Activated CD8-positive, alpha-beta T cell treated with anti-CD3 and anti-CD28 coated beads, Interleukin-2, amount 10 ng/mL, durations not matched to agents 7 days and 5 days (primary cell): ENCODE measurements at places on chromosomes 1 and 21. TPM values are rescaled to one million over a fixed set of nuclear protein-coding genes. Genes with fewer than 3 reads are reported as not detected.

GRCh38 chr1:34792868-34793727, at the start of gene GJA4:
Gene GJA4, plus strand, starts transcription at chr1:34792999. Its CDS starts 1,215 bp downstream, at chr1:34794214.
- no peak for DNase-seq

DNA sequence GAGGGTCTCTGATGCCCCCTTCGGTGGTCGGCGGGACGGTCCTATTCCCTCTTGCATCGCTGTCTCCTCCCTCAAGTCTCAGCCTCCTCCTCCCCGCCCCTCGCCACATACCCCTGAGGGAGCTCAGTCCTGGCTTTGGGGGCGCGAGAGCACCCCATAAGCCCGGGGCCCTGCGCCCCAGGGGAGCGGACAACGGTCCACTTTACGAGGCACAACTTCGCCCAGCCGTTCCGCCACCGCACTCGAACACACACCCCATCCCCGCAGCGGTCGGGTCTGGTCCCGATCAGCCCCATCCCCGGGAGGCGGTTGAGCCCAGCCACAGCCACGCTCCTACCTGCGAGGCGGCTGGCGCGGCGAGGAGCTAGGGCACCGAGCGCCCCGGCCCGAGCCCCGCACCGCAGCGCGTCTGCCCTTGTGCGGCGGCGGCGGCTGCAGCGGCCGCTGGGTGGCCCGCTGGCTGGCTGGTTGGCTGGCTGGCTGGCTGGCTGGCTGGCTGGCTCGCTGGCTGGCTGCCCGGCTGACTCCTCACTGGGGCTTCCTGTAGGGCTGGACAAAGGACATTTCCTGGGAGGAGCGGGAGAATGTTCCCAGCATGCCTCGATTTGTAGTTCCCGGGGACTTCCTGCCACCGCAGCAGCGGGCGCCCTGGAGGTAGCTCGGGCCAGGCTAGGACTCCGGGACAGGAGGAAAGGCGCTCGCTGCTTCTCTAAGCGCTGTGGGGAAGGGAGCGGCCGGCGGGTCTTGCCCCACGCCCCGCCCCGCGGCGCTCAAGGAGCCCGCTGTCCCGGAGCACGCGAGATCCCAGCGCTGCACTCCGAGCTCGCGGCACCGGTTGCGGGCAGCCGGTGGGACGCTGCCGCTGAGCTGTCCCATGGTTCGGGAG, at the start of gene ZNF697:
Gene ZNF697 (minus strand): TSS at position 533 of the 886 bp plus-strand sequence. CDS start 22,166 bp downstream, outside the sequence.
- peak; percentile 37 for DNase-seq

GRCh38 chr1:187051618-187052232, 223.0 kb downstream of the PLA2G4A start:
- peak; percentile 33 for DNase-seq

GRCh38 chr21:28375708-28376385, 616.8 kb downstream of the LTN1 start:
- DNase-seq, result no peak

- peak; percentile 62 for DNase-seq
Measured at GRCh38 chr1:197868751-197869489, 33.5 kb upstream of the C1orf53 start.

- DNase-seq, result no peak
Measured at GRCh38 chr1:71930511-71930910, 351.8 kb downstream of the NEGR1 start.

Gene TNFRSF25
- 47.7 TPM for total RNA-seq

Gene LCE1C
- total RNA-seq, result not detected

Gene ADORA1
- not detected for total RNA-seq
